ENCODE measurements at places on chromosomes 11 and 22.

DNA sequence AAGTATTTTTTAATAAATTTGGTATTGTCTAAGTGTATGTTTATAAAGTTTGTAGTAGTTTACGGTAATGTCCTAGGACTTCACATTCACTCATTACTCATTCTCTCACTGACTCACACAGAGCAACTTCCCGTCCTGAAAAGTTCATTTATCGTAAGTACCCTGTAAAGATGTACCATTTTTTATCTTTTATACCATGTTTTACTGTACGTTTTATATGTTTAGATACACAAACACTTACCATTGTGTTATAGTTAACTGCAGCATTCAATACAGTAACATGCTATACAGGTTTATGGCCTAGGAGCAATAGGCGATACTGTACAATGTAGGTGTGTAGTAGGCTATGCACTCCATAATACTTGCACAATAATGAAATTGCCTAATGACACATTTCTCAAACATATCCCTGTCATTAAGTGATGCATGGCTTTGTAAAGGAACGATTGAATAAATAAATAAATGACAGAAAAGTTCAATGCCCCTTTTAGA is 12.5 kb upstream of the CARD18 start:
- no peak for DNase-seq

- DNase-seq = peak; percentile 24
Measured at GRCh38 chr22:45090497-45090910, 73.2 kb upstream of the NUP50 start.

DNA sequence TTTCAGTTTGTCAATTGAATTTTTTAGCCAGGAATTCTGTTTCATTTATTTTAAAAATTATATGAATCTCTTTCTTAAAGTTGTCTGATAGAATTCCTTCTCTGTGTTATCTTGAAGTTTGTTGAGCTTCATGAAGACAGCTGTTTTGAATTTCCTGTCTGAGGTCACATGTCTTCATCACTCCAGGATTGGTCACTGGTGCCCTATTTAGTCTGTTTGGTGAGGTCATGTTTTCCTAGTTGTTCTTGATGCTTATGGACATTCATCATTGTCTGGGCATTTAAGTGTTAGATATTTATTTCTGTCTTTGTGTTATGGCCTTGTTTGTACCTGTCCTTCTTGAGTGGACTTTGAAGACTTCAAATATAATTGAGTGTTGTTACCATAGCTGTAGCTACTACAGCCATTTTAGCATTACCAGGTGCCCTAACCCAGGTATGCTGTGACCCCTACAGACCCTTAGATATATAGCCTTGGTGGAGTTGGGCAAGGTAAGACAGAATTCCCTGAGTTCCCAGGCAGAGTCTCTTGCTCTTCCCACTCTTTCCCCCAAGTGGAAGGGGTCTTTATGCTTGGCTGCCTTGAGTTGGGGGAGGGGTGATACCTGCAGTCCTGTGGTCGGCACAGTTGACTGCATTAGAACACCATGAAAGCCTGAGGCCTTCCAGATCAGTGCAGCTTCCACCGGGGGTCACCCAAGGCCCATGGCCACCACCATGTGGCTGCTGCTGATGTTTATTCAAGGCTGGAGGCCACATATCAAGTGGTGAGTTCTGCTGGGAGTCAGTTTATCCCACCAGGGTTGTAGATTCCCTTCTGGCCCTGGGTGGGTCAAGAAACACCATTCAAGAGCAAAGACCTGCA is 229.6 kb downstream of the DYNC2H1 start:
- DNase-seq = no peak

DNA sequence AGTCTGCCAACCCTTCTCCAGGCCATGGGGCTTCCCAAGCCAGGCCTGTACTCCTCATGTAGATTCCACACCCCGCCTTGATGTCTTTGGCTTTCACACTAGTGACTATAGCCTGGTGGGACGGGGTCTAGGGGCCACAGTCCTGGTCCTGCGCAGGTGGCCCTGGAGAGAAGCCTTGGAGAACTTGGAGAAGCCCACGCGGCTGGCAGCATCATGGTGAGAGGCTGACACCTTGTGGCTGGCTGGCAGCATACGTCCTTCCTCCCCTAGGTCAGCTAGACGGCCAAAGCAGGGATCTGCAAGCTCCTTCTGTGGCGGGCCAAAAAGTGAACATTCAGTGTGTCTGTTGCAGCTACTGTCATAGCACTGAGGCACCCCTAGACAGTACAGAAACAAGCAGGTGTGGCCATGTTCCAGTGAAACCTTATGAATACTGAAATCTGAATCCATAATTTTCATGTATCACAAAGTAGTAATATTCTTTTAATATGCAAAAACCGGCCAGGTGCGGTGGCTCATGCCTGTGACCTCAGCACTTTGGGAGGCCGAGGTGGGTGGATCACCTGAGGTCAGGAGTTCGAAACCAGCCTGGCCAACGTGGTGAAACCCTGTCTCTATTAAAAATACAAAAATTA is 42.0 kb downstream of the FAM83F start:
- DNase-seq = no peak

DNA sequence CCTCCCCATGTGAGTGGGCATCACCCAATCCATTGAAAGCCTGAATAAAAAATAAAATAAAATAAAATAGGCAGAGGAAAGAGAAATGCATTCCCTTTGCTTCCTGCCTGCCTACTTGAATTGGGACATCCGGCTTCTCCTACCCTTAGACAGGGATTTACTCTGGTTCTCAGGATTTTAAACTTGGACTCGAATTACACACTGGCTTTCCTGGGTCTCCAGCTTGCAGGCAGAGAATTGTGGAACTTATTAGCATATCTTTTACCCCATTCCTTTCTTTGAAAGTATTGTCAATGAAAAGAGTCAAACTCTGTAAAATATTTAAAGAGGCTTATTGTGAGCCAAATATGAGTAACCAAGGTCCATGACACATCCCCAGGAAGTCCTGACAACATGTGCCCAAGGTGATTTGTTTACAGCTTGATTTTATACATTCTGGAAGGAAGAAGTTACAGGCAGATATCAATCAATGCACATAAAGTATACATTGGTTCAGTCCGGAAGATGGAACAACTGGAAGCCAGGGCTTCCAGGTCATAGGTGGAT is 78.4 kb upstream of the CCDC90B start:
- no peak for DNase-seq

- no peak for DNase-seq
Measured at GRCh38 chr11:67639438-67639859, at the start of gene TBX10. Gene TBX10 (minus strand): TSS chr11:67639763. CDS start chr11:67639472, 291 bp downstream.

GRCh38 chr11:9528573-9529333 is 44.7 kb upstream of the WEE1 start:
- DNase-seq = no peak

GRCh38 chr11:120144501-120144900 is 6.6 kb upstream of the TRIM29 start:
- no peak for DNase-seq

GRCh38 chr22:30792456-30792855 is 97.8 kb downstream of the OSBP2 start:
- DNase-seq = no peak

DNA sequence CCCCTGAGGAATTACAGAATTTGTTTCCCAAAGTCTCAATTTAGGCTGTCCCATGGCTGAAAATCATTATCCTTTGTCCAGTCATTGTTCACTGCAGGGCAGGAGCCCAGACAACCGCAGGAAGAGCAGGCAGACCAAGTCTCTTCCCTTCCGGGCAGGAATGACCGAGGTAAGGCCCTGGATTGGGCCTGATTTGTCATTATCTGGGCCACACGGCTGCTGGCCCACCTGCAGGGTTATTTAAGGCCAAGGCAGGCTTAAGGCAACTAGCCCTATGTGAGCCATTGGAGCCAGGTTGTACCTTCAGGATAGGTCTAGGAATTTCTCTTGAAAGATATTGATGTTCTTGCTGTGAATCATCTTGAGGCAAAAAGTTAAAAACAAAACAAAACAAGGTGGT is 9.7 kb upstream of the IL10RA start:
- DNase-seq = no peak

GRCh38 chr11:70834277-70834940 is 418.0 kb downstream of the SHANK2 start:
- no peak for DNase-seq

GRCh38 chr11:101975734-101976133 is 59.4 kb upstream of the ANGPTL5 start:
- no peak for DNase-seq

GRCh38 chr11:128689948-128690664 is 3.8 kb upstream of the FLI1 start:
- DNase-seq = no peak

DNA sequence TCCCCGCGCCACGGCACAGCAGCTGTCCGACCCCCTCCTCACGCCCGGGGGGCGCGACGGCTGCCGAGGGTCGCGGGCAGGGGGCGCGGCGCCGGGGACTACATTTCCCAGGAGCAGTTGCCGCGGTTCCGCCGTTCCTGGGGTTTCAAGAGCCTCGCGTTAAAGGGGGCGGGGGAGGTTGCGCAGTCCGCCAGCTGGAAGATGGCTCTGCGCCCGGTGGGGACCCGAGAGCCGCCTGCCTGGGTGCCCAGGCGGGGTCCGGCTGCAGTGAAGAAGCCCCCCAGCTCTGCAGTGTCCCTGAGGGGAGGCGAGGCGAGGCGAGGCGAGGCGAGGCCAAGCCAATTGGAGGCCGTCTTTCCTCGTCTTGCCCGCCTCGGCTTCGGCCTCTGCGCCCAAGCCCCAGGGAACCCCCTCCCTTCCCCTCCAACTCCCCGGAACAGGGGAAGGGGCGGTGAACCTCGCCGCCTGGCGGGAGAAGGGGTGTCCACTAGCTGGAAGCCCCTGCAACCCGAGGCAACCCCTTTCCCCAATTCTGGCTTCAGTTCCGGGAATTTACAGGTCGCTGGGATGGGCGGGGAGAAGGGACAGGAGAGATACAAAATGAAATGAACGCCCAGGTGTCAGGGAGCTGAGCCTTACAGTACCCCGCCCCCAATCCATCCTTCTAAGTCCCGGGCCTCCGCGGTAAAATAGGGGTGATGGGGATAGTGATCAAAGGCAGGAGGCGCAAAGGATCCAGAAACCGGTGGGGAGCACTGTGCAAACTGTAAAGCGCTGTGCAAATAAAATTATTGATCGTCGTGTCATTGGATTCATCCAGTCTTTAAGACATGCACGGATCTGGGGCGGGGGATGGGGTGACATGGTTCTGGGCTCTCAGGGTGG is 5.2 kb upstream of the GCAT start:
- DNase-seq = no peak

DNA sequence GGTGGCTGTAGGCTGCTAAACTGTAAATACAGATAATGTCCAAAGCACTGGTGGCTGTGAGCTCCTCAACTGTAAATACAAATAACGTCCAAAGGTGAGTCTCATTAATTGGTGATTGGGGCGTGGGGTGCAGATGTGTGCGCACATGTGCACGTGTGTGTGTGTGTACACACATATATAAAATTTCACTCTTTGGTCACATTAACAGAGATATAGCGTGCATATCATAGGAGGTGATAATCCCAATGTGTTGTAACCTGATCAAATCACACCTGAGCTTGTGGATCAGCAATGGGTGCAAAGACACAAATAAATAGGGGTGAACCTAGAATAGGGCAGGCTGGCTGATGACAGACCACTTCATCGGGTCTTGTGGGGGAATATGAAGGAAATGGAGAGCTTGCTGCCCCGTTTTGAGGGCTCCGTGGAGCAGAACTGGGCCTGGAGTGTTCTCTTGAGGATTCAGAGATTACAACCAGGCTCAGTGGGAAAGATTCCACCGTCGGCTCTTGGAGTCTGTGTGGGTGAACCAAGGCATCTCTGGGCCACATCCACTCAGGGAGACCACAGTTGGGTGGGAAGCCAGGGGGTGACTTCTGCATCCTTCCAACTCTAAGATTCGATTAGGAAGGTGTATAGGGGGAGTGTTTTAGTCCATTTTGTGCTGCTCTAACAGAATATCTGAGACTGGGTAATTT is 24.9 kb upstream of the OSBPL5 start:
- no peak for DNase-seq

DNA sequence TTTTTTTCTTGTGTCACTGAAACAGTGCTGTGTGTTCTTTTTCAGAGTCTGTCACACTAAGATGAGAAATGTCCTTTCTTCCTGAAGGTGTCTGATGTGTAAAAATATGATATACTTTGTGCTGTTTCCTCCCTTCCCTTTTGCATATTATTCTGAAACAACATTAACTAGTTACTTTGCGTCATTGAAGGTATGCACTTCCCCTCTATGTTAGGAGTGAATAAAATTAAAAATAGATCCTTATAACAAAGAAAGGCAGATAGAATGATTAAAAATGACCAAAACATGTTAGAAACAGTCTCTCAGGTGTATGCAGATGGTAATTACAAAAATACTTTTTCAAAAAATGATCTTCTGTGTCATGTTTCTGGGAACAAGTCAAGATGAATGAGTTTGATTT is 1.6 kb upstream of the RAB30 start:
- no peak for DNase-seq

GRCh38 chr11:29017941-29018340 is 909.8 kb downstream of the METTL15 start:
- DNase-seq = no peak

- DNase-seq = no peak
Measured at GRCh38 chr11:57230316-57230715, 6.7 kb downstream of the APLNR start.

DNA sequence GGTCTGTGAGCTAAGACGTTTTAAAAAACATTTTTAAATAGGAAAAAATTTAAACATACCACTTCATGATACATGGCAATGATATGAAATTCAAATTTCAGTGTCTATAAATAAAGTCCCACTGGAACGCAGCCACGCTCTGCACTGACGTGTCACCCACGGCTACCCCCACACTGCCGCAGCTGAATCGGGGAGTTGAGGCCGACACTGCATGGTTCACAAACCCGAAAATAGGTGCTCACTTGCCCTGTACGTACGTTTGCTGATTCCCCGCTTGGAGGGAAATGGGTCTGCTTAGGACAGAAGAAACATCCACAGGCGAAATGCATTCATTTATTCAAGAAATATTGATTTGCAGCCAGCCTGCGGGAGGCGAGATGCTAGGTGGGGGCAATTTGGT is 1342.3 kb downstream of the TBC1D22A start:
- no peak for DNase-seq

All from left renal cortex interstitium (tissue), 4 donors.